Activated T-helper 1 cell treated with anti-CD3 and anti-CD28 coated beads, Interleukin-2, amount 50 U/mL, for 16 hours (primary cell): ENCODE measurements at places on chromosomes 5 and 9.

DNA sequence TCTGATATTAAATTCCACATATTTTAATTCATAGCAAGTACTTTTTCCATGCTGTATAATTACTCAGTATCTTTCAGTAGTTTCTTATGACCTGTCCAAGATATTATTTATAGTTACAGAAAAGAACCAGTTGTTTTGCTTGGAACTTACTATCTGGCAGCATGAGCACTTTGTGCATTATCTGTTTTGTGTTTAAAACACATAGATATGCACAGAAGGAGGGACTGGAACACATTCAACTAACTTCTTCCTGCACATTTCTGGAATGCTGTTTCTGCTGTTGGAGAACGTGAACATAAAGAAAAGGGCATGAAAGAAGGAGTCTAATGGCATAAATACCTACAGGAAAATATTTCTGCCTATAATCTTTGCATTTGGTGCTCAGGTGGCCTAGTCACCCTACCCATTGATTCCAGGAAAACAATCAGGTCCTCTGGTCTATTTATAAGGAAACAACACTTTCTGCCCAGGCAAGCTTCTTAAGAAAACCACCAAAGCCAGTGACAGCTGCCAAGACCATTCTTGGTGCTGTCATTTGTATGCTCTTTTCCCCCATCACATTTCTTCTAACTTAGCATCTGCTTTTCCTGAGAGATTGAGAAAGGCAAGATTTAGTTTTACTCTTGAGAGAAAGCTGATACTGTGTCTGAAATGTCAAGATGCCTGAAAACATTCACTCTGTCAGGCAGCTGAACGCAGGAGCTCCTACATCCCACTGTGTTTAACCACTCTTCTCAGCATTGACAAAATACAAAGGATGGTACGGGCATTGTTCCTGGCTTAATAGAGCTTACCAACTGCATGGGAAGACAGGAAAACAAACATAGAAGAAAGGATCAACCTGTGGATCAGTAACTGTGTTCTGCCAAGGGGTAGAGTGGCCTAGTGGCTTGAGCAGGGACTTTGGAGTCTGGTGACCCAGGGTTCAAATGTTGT, 40.3 kb downstream of the RAB3C start:
- no peak for DNase-seq

GRCh38 chr9:32716955-32717543, 66.3 kb upstream of the TMEM215 start:
- DNase-seq = no peak

DNA sequence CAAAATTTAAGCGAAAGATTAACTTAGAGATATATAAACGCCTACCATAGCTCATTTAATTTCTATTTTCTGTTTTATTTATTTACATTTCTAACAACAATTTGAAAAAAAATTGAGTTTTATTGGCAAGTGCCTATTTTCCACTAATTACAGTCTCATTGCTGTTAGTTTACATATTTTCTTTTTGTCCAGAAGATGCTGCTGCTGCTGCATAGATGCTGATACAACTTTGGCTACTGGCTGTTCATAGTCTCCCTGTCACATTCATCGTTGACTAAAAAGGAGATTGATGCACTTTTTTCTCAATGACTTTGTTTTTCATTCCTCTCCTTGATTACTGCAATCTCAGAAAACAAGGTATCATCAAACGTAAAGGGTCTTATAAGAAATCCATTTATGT, 235.4 kb downstream of the CDH9 start:
- DNase-seq = no peak

DNA sequence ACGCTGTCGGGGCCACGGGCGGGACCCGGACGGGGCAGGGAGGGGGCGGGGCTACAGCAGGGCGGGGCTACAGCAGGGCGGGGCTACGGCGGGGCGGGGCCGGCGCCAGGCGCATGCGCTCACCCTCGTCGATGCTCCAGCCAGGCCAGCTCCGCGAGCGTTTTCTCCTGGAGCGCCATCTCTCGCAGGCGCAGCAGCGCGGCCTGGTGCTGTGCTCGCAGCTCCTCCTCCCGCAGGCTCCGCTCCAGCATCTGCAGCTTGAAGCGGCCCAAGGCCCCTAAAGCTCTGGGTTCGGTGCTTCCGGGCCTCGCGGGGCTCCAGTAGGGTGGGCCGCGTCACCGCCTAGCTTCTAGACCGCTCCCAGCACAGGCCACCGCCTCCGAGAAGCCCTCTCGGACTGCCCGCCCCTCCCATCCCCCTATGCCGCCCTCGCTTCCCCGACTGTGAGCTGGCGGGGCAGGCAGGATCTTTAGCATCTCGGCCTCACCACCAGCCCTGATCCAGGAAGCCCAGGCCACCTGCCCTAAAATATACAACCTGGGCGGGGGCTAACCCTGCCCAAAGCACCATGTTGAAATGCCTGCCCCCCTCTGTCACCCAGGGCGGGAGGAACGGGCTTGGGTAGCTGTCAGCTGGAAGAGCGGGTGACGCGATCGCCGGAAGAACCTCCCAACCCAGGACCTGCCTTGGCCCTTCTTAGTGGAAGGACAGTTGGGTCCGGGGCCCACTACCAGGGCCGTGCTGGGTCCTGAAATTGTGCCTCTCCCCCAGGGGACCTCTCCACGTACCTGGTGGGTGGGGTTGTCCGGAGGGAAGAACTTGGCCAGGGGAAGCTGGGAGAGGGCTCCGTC, 21.9 kb upstream of the QSOX2 start:
- DNase-seq = peak; percentile 78

GRCh38 chr5:173328844-173329490, 753 bp upstream of the STC2 start:
- DNase-seq = no peak
